ENCODE measurements at places on chromosomes 6 and 20. TPM values are rescaled to one million over a fixed set of nuclear protein-coding genes. Genes with fewer than 3 reads are reported as not detected.

GRCh38 chr6:35905841-35906498, 14.9 kb downstream of the SRPK1 start:
- no peaks in the 10 kb centered on the region for H3K36me3 ChIP-seq
- no peak overlapping the region for H3K4me3 ChIP-seq
- no peak overlapping the region for H3K27ac ChIP-seq
- H3K4me1 ChIP-seq, result no peaks in the 10 kb centered on the region
- H3K27me3 ChIP-seq, result no peaks in the 10 kb centered on the region

GRCh38 chr6:106799031-106799894, 169.9 kb downstream of the QRSL1 start:
- no peak for DNase-seq
- H3K27me3 ChIP-seq, result no peaks in the 10 kb centered on the region
- no peak overlapping the region for H3K27ac ChIP-seq
- no peak overlapping the region for H3K4me3 ChIP-seq
- H3K4me1 ChIP-seq, result no peaks in the 10 kb centered on the region

DNA sequence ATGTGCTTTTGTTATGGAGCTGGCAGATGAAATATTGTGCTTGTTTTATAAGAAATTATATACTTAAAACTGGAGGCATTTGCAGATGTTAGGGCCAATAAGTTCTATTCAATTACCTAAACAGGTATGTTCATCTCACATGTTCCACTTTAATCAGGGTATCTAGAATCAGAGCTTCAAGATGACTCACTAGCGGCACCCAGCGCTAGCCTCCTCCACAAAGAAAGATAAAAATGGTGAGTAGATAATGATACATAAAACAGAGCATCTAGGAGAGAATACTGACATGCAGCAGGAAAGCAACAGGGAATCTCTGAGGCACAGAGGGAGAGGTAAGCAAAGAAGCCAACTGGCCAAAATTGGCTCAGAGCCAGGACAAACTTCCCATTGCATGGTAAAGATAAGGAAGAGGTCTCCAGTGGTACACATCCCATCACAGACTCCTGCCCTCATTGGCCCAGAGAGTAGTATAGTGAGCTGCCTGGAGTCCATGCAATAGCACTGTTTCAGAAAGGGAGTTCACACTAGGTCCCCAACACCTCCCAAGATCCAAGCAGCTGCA, 200.7 kb upstream of the SPTLC3 start:
- no peaks in the 10 kb centered on the region for H3K36me3 ChIP-seq
- no peak overlapping the region for H3K27ac ChIP-seq
- no peaks in the 10 kb centered on the region for H3K4me1 ChIP-seq
- H3K27me3 ChIP-seq, result no peaks in the 10 kb centered on the region

DNA sequence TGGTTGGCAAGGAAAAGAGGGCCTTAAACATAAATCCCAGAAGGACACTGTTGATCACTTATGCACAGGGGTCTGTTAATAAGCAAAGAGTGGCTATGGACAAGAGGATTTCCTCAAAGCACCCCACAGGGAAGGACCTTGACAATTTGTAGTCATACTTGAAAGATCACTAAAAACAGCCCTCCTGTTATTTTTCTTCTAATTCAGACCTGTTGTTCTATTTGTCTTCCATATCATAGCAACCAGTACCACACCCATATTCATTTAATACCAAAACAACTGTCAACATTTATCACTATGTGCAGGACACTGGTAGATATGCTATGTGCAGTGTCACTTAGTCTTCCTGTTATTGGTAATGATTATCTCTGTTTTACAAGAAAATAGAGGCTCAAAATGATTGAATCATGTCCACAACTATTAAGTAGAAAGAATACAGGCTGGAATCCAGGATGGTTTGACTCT, 3.2 kb upstream of the DYNLRB1 start:
- no peaks in the 10 kb centered on the region for H3K36me3 ChIP-seq
- peaks cover 23% of the 10 kb centered on the region for H3K4me1 ChIP-seq
- DNase-seq, result no peak
- no peak overlapping the region for H3K27ac ChIP-seq

GRCh38 chr6:113120224-113120581, 736.9 kb upstream of the MARCKS start:
- DNase-seq, result no peak
- H3K27me3 ChIP-seq, result no peaks in the 10 kb centered on the region
- no peaks in the 10 kb centered on the region for H3K4me1 ChIP-seq
- no peak overlapping the region for H3K27ac ChIP-seq

- H3K4me3 ChIP-seq, result no peak overlapping the region
- H3K27ac ChIP-seq, result no peak overlapping the region
- H3K4me1 ChIP-seq, result peaks cover 6% of the 10 kb centered on the region
- H3K36me3 ChIP-seq, result no peaks in the 10 kb centered on the region
Measured at GRCh38 chr6:150877928-150878327, 12.4 kb downstream of the MTHFD1L start.

GRCh38 chr6:28673417-28673786, 147.7 kb downstream of the GPX5 start:
- H3K4me3 ChIP-seq, result no peak overlapping the region
- H3K27me3 ChIP-seq, result peaks cover 26% of the 10 kb centered on the region
- no peak for DNase-seq
- no peak overlapping the region for H3K27ac ChIP-seq
- H3K36me3 ChIP-seq, result no peaks in the 10 kb centered on the region
- H3K4me1 ChIP-seq, result peaks cover 9% of the 10 kb centered on the region

- no peaks in the 10 kb centered on the region for H3K27me3 ChIP-seq
- no peaks in the 10 kb centered on the region for H3K36me3 ChIP-seq
- no peaks in the 10 kb centered on the region for H3K4me1 ChIP-seq
- H3K4me3 ChIP-seq, result no peak overlapping the region
- H3K27ac ChIP-seq, result no peak overlapping the region
- DNase-seq, result no peak
Measured at GRCh38 chr20:63518351-63518861, 2.2 kb upstream of the PPDPF start.

BPIFA3 gene
- not detected for total RNA-seq

DPPA5 gene
- not detected for total RNA-seq

Measured in adrenal gland (tissue), 19 donors.